ENCODE measurements at places on chromosomes 3 and 15.

DNA sequence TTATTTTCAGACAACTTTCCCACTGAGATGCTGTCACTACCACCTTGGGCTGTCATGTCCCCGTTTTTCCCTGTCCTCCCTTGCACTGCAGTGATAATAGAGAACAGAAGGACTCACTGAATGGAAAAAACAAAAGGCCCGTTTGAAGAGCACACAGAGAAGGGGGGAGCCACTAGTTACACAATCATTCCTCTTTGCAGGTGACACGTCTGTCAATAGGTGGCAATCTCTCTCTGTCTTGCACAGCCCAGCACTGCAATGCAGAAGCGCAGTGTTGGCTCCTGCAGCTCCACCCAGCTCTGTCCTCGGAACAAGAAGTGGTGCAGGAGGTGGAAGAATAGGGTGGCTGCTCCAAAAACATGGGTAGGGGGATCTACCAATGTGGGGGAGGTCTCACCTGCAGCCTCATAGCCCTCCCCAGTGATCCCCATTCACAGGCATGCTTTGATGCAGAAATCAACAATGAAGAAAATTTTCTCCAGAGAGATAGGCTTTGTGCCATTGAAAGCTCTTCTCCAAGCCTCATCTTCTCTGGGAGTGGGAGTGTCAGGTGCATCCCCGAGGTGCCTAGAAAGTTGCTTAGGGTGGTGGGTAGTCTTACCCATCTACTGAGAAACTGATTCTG, 31.8 kb downstream of the FSTL1 start:
- no peak for DNase-seq

GRCh38 chr3:153956613-153957012, 164.6 kb upstream of the ARHGEF26 start:
- DNase-seq, result no peak

DNA sequence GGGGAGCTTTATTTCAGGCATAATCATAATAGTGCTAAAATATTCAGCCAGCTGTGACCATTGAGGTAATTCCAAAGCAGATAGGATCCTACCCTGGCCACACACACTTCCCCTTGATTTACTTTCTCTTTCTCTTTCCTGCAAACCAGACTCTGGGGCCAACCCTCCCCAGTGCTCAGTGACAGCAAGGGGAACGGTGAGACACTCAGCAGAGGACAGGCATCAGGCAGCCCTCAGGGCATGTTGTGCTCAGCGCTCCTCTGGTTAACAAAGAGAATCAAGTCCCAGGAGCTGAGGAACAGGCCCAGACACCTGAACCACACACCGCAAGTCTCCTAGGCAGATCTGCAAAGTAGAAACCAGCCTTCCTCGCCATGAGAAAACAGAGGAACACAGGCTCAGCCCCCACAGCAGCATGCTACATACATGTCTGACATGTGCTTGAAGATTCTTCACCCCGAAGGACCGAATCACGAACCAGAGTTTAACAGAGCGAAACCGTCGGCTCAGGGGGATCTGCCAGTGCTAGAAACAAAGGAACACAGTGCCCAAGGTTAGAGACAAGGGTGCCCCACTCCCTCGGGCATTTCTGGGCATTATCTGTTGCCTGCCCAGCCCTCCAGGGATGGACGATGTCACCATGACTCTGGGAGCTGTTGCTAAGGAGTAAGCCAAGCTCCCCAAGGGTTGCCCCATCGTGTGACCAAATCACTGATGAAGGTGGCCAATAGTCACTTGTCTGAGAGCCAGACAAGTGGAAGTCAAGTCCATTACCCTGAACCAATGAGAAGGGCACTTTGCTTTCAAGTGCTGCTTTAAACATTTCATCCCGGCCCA, 17.5 kb downstream of the HDC start:
- DNase-seq, result no peak

GRCh38 chr15:40957581-40958051, 4.3 kb downstream of the CHAC1 start:
- no peak for DNase-seq

DNA sequence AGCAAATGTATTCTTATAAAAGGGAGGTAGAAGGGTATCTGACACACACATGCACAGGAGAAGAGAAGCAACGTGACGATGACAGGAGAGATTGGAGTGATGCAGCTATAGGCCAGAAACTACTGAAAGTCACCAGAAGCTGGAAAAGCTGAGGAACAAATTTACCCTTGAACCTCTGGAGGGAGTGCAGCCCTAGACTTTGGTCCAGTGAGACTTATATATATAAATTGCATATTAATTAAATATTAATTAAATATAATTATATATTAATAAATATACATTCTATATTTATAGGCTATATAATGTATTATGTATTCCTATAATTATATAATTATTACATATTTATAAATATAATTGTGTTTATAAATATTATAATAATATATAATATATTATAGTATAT, 96.5 kb upstream of the LMCD1 start:
- no peak for DNase-seq

- no peak for DNase-seq
Observed at GRCh38 chr15:84982301-84982920, 755 bp downstream of the PDE8A start.

DNA sequence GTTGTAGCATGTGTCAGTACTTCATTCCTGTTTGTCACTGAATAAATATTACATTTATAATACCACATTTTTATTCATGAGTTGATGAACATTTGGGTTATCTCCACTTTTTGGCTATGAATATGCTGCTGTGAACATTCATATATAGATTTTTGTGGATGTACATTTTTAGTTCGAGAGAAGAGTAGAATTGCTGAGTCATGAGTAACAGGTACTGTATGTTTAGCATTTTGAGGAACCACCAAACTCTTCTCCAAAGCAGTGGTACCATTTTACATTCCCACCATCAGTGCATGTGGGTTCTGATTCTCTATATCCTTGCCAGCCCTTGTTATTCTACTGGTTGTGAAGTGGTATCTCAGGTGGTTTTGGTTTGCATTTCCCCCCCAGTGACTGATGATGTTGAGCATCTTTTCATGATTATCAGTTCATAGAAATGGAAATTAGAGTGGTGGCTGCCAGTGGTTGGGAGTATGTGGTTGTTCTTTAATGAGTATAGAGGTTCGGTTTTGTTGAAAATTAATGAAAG, 59.6 kb downstream of the CCDC66 start:
- no peak for DNase-seq

DNA sequence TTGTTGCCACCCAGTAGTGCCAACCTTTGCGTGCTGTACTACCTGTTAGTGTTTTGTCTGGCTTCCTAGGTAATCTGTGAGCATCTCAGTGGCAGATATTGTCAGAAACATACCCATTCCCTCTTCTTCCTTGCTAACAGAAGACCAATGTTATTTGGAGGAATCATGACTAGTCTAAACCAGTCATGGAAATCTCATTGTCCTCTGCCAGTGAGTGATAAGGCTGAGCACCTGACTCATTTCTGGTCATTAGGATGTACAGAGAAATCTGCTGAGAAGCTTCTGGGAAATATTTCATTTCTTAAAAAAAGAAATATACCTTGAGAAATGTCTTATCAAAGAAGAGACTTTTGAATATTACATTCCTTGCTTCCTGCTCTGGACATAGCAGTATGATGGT, 70.1 kb upstream of the CDV3 start:
- no peak for DNase-seq

- DNase-seq, result no peak
Observed at GRCh38 chr3:61343543-61343942, 92.3 kb upstream of the FHIT start.

- no peak for DNase-seq
Observed at GRCh38 chr3:187212705-187213104, 15.4 kb downstream of the RTP1 start.

DNA sequence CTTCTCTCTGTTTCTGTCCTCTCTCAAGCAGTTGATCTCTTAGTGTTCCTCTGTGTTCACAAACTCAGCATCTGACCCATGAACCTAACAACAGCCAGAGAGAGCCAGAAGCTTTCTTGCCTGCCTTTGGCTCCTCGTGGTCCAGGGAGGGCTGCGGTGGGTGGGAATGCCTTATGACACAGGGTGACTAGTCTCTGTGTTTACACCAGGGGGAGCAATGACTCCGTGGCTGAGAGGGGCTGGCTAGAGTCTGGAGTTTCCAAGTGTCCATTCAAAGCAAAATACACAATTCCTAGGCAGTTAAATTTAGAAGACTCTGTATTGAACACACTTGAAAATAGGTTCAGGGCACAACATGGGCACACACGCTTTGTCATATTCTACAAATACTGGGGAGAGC, 370.0 kb upstream of the FRG2C start:
- peak; percentile 5 for DNase-seq

DNA sequence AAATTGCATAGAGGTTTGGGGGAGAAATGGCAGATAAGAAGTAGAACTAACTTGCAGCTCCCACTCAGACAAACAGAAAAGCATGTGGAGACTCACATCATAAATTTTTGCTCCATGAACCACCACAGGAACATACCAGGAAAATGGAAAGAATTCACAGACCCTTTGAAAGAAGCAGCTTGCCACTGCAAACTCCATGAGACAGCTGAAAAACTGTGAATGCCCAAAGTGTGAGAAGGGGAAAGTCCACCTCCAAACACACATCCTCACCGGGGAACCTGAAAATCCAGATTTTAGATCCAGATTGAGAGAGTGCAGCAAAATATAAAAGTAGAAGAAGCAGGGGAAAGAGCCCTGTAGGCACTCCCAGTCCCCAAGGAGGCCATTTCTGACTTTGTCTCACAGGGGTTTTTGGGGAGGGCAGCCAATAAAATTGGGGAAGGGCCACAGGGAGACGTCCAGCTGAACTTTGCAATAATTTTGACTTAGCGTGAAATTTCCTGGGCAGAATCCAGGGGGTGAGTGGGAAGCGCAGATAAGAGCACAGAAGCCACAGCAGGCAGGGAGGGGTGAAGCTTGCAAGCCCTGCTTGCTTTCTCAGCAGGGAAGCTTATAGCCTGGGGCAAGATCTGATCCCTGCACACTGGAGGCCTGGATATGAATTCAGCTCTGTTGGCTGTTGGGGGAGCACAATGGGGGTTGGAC, 183.4 kb upstream of the UBE2E2 start:
- no peak for DNase-seq
